HAP-1 (cell line): ENCODE measurements at places on chromosomes 7 and 10.

DNA sequence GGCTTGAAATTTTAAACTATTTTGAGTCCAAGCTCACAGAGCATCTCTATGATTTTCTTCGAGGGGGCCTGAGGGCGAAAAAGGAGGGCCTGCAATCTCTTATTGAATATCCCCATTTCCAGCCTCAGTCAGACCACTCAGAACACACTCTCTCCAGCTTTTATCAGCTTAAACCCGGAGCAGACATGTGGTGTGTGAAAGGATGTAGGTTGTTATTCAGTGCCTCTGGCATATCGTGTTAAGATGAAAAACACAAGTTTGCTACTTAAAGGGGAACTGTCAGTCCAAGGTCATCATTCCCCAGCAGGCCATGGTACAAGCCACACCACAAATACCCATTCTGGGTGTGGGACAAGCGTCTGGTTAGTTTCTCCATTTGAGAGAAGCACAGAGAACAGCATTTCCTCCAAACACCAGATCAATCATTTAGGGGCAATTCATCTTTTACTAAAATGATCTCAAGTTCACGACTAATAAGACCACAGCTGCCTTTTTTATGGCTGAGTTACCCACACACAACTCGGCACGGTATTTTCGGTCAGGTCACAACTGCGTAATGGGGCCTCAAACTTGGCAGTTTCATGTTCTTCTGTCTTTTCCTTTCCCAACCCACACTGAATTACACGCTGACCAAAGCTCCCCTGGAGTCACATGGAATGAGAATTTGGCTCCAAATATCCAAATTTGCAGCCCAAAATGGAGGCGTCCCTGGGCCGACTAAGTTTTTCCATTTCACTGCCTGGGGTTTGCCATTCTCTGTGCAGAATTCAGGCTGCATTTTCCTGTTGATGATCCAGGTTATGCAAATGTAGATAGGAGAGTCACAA lies 188.4 kb downstream of the SEM1 start:
- DNase-seq = no peak

DNA sequence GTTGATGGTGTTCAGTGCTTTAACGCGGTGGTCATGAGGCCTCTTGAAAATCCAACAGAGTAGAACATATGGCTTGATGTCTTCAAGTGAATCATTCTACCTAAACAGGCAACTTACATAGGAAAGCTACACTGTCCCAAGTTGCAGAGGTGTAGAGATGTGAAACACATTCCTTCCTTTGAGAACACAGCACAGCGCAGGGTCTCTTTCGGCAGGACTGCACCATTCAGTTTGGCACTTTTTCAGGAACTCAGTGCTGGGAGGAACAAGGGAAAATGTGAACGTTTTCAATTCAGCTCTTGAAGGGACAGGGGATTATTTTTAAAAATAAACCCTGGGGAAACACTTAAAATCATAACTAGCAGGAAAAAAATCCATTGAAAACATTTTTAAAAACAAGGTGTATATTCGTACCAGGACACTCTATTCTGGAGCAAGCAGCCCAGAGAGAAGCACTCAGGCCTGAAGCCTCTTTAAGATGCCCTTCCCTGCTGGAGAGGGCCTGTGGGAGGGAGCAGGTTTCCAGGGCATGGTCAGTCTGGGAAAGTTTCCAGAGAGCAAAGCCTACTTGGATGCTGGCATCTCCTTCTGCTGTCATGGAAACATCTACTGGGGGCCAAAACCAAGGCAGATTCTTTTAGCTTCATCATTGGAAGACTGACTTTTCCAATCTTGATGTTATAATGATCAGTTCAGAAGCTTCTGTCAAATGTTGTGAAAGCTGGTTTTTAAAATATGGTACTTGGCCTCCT lies 60.4 kb upstream of the NPVF start:
- no peak for DNase-seq

DNA sequence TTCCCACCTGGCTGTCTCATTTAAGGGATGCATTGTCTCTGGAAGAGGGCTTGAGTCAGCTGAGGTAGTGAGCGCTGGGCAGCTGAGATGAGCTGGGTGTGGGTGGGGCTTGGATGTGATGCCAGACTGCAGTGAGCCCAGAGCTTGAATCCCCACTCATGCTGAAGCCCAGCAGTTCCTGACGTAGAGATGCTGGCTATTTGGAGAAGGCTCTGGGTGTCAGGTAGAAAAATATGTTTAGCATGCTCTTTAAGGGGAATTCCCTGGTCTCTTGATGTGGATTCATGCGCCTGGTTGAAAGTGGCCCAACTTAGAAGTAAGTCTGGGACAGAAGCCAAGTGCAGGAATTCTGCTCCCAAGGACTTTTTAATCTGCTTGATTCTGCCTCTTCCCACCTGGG lies 241.5 kb upstream of the IGFBP3 start:
- no peak for DNase-seq

DNA sequence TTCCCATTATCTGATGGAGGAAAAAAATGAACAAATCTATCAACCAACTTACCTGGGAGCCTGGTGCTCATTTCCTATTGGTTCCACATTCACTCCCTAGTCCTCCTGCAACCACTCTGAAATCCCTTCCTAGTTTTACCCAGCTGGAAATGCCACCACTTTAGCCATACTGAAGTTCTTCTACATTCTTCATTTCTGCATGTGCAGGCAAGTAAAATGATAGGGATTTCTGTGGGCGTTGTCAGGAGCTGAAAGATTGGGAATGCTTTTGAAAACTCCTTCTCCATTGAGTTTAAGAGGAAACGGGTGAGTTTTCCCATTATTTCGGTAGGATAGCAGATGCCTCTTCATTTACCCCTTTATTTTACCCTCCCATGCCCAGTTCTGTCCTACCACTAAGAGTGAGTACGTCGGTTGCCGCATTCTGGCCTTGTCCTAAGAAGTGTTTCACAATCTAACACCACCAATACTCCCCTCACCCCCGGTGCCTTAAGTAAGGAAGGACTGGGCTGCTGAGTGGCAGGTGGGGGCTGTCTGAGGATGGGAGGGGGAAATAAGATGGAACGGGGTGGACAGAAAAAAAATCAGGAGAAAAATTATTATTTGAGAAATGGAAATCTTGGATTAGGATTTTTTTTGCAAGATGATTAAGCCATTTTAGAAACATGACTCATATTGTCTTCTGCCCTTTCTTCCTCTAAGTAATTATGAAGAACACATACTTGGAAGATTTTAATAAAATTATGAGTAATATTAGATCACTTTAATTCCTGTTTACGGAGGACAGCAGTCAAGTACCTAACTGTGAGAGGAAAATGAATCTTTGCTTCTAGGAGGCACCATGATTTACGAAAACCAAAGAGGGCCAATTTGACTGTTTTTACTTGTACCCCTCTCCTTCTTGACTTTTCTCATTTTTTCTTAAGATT lies 13.2 kb upstream of the TAS2R60 start:
- DNase-seq = no peak

DNA sequence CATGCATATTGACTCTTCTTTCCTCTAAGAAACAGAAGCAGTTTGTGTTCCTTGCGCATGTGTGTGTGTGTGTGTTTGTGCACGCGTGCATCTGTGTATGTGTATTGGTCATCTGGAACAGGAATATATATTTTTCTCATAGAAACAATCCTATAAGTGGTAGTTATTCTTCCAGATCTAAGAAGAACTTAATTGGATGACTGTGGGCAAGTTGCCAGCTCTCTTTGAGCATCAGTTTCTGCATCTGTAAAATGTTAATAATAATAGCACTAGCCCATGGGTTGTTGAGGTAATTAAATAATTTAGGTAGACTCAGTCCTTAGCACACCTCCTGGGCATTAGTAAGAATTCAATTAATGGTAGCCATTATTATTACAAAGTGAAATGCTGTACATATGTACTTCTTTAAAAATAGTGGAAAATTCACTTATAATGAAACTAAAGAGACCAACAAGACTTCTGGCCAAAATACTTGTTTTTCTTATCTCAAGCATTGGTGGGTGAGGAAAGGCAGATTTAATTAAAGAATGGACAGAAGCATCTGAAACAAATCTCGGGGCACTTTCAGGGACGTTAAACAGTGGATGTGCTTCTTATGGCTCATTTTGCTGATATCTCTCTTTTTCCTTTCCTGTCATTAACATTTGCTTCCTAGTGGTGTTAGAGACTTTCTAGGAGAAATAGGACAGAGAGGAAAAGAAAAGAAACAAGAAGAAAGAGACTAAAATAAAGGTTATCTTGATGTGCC lies 124.9 kb upstream of the HABP2 start:
- no peak for DNase-seq

DNA sequence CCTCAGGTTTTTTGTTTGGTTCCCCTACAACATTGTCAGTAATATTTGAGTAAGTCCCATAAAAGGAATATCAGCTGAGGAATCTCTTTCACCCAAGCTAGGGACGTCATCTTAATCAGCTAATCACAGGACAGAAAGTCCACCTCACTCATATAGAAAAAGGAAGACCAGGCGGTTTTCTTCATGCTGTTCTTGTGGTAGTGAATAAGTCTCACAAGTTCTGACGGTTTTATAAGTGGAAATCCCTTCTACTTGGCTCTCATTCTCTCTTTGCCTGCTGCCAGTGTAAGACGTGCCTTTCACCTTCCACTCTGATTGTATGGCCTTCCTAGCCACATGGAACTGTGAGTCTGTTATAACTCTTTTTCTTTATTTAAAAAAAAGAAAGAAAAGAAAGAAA lies 308.1 kb upstream of the PFKP start:
- DNase-seq = no peak

DNA sequence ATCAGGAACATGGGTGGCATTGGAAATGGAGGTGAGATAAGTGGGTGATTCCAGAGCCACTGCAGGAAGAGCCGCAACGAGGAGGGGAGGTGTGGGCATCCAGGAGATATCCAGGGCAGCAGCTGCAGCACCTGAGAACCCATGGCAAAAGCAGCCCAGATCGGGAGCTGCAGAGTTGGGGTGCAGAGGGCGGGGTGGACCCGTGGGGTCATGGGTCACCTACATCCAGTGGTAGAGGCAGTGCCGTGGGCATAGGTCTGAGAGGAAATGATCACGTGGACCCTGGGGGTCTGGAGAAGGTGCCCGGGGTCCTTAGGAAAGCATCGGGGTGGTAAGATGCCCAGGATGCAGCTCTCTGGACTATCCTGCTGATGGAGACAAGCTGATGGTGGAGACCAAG lies 530.0 kb downstream of the GLRX3 start:
- DNase-seq = no peak

- no peak for DNase-seq
Measured at GRCh38 chr10:8173866-8174243, 119.4 kb downstream of the GATA3 start.

GRCh38 chr7:151312831-151313809 lies 28.5 kb upstream of the NUB1 start:
- no peak for DNase-seq

DNA sequence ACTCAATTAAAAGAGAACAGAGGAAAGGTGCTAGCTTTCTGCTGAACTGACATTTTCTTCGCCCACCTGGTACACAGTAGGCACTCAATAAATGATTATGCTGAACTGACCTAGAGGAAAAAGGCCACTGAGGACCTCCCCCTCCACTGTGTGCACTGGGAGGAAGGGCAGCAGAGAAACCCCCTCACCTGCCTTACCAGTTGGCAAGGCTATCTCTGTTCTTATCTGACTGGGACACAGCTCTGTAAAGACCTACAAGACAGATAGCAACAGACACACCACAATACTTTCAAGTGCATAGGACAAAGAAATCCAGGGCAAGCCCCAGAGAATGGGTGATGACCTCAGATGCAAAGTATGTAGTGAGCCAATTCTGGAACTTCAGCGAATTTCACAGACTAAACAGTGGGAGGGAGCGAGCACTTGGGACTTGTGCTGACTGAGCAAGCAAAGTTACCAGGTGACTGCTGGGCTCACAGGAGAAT lies 30.4 kb downstream of the PDLIM1 start:
- no peak for DNase-seq

GRCh38 chr7:1360521-1360971 lies 98.7 kb downstream of the MICALL2 start:
- no peak for DNase-seq

DNA sequence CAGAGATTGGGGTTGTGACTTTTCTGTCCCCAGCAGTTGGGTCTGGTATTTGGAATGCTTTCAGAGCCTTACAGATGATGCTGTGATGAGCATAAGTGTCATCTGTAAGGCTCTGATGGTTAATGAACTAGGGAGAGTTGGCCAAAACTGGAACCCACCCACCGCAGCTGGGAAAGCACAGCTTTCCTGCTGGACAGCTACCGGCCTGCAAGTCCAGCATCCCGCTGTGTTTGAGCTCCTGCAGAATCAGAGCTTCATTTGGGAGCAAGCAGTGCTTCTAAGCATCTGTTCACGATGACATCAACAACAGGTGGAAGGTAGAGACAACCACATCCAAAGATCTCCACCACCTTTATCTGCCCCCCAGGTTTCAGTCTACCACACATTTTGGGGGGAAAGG lies 11.7 kb downstream of the UCN3 start:
- no peak for DNase-seq

GRCh38 chr7:54904986-54905385 lies 113.8 kb upstream of the EGFR start:
- DNase-seq = no peak

DNA sequence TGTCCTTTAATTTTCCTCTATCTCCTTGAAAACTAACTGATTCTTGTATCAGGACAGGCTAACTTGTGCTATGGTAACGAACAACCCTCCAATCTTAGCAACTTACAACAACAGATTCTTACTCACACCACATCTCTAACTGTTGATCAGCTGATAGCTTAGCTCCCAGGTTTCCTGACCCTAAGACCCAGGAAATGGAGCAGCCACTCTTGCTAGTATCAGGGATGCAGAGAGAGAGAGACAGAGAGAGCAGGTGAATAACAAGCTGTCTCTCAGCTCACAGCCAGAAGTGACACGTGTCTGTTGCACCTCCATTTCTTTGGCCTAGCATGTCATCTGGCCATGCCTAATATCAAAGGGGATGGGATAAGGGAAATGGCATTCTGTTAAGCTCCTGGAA lies 1289.0 kb upstream of the AUTS2 start:
- no peak for DNase-seq

DNA sequence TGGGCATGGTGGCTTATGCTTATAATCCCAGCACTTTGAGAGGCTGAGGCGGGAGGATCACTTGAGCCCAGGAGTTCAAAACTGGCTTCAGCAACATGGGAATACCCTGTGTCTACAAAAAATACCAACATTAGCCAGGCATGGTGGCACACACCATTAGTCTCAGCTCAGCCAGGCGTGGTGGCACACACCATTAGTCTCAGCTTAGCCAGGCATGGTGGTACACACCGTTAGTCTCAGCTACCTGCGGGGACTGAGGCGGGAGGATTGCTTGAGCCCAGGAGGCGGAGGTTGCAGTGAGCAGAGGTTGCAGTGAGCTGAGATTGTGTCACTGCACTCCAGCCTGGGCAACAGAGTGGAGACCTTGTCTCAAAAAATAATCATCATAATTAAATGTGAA lies 9.0 kb downstream of the LRRC27 start:
- no peak for DNase-seq

- DNase-seq = no peak
Measured at GRCh38 chr7:105643384-105643783, 62.1 kb upstream of the EFCAB10 start.

- DNase-seq = no peak
Measured at GRCh38 chr7:9181356-9181755, 747.9 kb downstream of the NXPH1 start.

- no peak for DNase-seq
Measured at GRCh38 chr10:297567-297966, 162.3 kb downstream of the ZMYND11 start.

- DNase-seq = no peak
Measured at GRCh38 chr7:129100827-129101166, 43.7 kb upstream of the TSPAN33 start.
